H1 (cell line): ENCODE measurements at places on chromosomes 3 and 15. TPM values are rescaled to one million over a fixed set of nuclear protein-coding genes. Genes with fewer than 3 reads are reported as not detected.

GRCh38 chr15:61396235-61396919, 167.3 kb upstream of the RORA start:
- DNase-seq, result no peak

HIGD2B gene
- polyA plus RNA-seq, result not detected in 2 replicates

- DNase-seq, result no peak
Observed at GRCh38 chr3:181567311-181568075, 144.2 kb upstream of the SOX2 start.

DNA sequence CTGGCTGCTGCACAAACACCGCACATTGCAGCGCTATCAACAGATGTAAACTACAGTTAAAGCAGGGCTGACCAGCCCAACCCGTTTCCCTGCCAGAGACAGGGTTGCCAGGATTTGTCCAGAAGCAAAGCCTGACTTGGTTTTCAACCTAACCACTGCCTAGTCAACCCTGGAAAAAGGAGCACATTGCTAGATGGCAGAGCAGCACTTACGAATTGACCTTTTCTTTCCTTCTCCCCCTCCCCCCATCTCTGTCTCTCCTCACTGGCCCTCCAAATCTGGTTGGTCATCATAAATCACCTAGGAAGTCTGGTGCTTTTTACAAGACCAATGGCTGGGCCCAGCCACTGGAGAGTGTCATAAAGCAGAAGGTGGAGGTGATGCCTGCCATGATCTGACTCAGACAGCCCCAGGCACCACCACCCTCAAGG, 51.3 kb downstream of the ABCC5 start:
- no peak for DNase-seq

PP2D1 gene
- not detected in 2 replicates for polyA plus RNA-seq

GRCh38 chr3:140917772-140918171, 23.9 kb upstream of the SLC25A36 start:
- DNase-seq, result no peak

- no peak for DNase-seq
Observed at GRCh38 chr15:82870727-82871320, 61.4 kb downstream of the WHAMM start.

- DNase-seq, result peak; percentile 31
Observed at GRCh38 chr15:82313446-82313845, 35.8 kb downstream of the GOLGA6L10 start.

- no peak for DNase-seq
Observed at GRCh38 chr3:58386626-58387365, 46.8 kb downstream of the PDHB start.

GRCh38 chr15:93044301-93045190, 44.5 kb downstream of the RGMA start:
- DNase-seq, result no peak

DNA sequence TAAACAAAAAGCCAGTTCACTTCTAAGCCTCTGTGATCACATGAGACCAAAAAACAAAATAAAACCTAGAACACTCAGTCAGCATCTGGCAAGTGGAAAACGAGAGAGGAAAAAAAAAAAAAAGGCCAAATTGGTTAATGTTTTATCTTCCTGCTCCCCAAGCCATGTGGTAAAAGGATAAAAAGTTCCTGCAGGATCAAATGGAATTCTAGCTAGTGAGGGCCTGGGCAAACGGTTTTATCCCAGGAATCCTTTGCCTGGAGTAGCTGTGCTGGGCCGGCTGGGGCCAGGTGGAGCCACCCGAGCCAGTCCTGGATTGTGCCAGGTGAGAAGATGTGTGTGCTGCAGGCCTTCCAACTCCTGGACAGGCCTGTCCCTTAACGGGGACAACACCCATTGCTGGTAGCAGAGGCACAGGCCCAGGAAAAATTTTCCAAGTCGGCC, 13.2 kb downstream of the SMAD6 start:
- no peak for DNase-seq
